Activated naive CD4-positive, alpha-beta T cell (primary cell): ENCODE measurements at places on chromosomes 7 and 10.

GRCh38 chr7:84614821-84615501 is 420.4 kb upstream of the SEMA3A start:
- no peak for DNase-seq

- DNase-seq, result no peak
These were observed 122.7 kb downstream of the RAPGEF5 start for GRCh38 chr7:22234227-22234626.

DNA sequence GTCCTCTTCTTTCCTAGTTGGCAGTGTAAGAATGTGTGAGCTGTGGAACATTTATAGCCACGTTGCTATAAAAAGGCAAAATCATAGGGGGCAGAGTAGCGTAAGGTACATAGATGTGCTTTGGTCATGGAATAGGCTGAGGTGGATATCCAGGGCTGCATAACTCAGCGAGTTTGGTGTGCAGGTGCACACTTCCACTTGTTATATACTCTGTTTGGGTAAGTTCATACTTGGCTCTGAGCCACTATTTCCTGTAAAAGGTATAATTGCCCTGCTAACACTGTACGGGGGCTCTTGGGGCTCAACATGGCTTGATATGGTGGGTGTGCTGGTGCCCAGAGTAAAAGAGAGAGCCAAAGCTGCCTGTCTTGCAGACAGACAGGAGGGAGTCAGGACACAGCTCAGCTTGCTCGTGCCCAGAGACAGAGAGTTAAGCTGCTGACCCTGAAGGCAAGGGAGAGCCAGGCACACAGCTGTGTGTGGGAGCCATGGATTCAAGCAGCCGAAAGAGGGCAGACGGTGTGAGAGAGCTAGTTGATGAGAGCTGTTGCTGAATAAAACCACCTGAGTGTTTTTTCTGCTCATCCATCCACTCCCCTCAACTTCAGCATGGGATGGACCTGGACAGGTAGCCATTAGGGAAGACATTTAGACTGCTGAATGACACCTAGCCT is 126.7 kb downstream of the DKK1 start:
- DNase-seq, result no peak

DNA sequence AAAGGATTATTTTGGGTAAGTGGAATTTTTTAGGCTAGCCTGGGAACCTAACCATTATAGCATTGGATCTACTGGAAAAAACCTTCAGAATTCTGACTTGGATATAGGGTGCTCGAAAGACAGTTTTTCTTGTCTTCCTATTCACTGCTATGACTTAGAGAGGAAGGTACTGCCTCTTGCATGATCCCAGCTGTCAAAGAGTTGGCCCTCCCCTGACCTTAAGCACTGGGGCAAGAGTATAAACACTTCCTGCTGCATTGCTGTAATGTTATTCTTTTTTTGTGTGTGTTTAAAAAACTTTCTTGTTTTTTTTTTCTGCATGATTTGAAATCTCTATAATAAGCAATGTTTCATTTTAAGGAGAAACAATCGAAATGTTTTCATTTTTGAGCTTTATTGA is 113.0 kb downstream of the LRMDA start:
- DNase-seq, result no peak

DNA sequence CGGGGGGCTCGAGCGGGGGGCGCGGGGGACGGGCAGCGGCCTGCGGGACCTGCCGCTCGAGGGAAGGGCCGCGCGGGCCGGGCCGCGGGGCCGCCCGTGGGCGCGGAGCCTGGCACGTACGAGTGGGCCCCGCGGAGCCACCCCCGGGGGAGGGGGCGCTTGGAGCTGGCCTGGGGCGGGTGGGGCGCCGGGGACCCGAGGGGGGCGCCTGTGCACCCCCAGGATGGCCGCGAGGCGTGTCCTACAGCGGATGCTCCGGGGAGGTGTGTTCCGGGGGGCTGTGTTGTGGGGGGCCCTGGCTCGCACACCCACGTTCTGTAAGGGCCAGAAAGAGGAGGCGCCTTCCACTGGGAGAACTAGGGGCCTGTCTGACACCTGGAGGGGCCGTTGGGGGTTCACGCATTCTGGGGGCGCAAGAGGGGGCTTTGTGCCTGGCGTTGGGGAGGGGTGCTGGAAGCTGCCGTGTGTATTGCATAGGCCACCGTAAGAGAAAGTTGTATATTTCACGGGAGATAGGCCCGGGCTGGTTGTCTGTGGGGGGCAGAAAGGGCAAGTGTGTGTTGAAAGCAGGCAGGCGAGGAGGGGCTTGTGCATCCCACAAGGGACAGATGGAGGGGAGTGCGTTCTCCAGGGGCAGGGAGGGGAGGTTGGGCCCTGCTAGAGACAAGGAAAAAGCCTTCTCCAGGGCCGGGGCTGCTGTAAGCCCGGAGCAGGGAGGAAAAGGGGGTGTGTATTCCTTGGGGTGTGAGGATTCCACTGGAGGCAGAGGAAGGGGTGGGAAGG is 663 bp downstream of the VPS37D start:
- DNase-seq, result no peak

DNA sequence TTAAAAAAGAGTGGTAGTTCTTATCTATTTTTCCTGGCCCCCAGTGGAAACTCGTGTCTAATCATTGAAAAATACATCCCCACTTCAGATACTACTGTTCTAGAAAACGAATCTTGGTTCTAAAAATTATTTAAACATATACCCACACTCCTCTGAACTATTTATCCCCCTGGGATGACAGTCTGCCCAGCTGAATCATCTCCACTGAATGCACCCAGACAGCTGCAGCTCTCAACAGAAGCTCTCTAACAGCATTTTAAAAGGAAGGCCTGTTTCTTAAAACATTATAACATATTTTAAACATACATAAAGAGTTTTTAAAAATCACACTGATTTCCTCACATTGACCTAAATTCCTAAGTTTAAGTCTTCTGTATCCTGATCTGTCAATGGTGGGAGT is 544.6 kb upstream of the PHF14 start:
- no peak for DNase-seq

DNA sequence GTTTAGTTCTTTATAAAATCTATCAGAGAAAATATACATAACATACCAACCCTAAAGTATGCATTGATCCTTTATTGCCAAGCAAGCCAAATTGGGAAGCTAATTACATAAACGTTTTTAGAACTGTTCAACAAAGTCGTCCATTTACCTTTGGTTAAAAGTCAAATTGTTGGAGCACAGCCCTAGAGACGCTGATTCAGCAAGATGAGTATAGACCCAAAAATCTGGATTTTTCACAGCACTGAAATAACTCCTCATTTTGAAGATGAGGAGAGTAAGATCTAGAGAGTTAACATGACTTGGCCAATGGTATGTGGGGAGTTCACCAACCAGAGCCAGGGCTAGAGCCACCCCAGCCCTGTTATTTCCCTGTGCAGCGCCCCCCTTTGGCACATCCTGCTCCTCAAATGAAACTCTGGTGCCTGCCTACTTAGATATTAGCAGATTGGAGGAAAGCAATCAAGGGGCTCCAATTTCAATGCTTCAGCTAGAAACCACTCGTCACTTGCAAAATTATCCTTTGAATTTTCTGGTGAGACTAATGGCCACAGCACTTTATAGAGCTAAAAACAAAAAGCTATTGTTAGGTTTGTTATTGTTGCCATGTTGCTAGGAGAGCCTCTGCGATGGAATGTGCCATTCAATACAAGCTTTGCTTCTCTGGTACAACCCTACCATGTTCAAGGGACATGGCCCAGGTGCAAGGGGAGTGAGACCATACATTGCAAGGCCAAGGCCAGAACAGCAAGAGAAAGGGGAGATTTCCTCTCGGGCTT is 132.6 kb upstream of the ZEB1 start:
- DNase-seq, result no peak

DNA sequence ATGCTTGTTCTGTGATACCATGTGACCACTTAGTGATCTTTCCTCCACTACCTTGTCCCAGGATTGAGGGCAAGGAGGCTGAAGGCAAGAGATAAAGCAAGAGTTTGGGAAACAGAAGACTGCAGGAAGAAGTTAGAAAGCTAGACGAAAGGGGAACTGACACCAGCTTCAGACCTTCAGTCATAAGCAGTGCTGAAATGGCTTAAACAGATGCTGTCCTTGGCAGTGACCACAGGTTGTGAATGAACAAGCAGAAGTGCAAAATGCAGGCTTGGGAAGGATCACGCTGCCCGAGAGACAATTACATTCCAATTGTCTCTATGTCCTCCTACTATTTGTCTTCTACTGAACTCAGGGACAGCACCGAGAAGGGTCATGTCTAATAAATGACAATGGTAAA is 704.9 kb upstream of the AUTS2 start:
- DNase-seq, result no peak

- DNase-seq, result no peak
These were observed 46.9 kb downstream of the FGFR2 start for GRCh38 chr10:121551210-121551885.
